T-cell (primary cell): ENCODE measurements at places on chromosomes 6 and 20.

DNA sequence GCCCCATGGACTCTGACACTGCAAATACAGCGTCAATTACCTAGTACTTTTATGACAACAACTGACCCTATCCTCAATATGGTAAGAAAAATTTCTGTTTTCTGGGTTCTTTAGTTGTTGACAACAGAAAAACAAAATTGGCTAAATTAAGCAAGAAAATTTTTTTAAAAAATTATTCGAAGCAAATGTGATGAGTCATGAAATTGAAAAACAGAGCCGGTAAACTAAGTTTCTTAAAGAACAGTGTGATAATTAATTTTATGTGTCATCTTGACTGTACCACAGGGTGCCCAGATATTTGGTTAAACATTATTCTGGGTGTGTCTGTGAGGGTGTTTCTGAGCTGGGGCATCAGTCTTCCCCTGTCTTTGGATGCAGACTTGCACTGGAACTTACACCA, 107.6 kb upstream of the OPRM1 start:
- DNase-seq = no peak

DNA sequence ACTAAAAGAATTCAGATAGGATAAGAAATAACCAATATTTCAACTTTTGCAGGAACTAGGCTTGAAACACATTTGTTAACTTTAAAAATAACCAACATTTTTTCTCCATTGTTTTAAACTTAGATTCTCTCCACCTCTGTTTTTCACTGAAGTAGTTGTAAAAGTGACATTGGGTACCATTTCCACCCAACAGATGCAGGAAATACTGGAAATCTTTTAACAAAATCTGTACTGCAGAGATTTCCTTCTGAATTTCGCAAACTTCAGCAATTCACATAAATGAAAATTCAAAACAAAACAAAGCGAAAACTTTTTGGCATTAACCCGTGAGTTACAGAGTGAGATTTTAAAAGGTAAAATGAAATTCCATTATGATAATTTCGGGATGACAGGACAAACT, 731.7 kb downstream of the RFPL4B start:
- DNase-seq = no peak

- DNase-seq = no peak
Observed at GRCh38 chr6:55916188-55916587, 40.8 kb upstream of the BMP5 start.

DNA sequence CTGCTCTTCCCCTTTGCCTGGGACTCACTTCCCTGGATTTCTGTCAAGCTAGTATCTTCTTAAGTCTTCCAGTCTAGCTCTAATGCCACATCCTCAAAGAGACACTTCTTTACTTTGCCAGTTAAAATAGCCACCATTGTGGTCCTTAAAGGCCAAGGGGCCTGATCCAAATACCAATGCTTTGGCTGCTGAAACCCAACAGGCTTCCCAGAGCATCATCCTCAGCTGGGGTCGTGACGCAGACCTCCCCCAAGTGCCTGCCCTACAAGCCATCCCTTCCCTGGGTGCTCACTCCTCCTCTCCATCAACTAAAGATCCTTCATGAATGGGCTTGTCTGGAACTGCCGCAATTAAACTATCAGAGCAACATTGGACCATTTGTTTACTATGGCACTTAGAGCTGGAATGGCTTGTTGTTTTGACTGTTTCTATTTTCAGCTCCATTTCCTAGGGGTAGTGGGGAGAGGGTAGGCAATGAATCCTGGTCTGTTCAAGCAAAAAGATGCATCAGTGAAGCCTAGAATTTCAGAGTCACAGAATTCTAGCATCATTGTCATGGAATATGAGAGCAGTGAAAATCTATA, 79.6 kb upstream of the SIRPA start:
- no peak for DNase-seq

- no peak for DNase-seq
Observed at GRCh38 chr20:11429889-11430519, 487.7 kb upstream of the BTBD3 start.

DNA sequence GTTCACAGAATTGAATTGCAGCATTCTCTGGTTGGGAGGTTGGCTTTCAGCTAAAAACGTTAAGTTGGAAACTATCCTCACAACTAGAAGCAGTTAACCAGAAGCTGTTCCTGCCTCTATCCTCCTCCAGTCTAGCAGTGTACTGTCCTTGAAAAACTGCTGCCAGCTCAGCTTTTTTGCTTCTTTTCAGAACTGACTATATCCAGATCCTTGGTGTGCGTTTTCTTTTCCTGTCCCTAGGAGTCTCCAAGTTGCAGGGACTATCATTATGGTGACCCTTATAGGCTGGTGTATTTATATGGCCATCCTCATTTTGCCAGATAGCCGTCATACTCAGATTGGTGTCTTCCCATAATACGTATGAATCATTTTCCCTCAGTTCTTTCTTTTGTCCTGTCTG, 5.5 kb downstream of the ITCH start:
- DNase-seq = no peak

- DNase-seq = no peak
Observed at GRCh38 chr6:141744971-141745370, 387.8 kb upstream of the GJE1 start.

DNA sequence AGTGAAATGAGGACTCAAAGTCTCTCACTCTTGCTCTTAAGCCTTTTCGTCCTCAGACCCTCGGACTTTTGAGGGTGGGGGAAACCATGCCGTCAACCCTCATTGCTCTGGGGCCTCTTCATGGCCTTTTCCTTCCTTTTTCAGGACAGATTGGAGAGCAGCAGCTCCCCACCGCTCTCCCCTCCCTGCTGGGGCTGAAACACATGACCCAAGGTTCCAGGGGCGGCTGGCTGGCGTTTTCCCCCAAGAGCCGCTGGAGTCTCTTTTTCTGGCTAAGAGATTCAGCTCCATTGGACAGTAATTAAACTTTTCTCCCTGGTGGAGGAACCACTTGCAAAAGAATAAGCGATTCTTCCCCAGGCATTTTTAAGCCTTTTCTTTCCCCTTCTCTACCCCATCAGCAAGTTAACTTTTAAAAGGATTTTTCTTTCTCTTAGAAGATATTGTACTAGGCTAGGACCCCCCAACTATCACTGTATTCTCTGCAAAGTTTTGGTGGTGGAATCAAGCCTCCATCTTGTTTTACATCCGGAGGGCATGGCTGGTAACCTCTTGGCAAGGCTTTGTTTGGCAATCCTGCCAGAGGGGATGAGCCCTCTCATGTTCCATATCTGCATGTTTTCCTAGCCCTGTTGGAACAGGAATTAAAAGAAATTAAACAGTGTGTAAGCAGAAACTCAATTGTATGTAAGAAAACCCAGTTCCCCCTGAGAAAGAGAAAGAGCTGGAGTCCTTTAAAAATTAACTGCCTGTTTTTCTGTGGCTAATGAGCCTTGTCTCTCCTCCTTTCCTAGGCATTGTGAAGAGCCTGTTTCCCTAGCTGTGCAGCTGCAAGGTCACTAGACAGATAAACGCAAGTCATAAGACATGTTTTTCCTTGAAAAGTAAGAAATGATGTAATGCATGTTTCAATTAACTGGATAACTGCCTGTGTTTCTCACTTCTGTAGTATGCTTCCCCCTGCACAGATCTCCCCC, 100.8 kb upstream of the GPR6 start:
- DNase-seq = no peak

DNA sequence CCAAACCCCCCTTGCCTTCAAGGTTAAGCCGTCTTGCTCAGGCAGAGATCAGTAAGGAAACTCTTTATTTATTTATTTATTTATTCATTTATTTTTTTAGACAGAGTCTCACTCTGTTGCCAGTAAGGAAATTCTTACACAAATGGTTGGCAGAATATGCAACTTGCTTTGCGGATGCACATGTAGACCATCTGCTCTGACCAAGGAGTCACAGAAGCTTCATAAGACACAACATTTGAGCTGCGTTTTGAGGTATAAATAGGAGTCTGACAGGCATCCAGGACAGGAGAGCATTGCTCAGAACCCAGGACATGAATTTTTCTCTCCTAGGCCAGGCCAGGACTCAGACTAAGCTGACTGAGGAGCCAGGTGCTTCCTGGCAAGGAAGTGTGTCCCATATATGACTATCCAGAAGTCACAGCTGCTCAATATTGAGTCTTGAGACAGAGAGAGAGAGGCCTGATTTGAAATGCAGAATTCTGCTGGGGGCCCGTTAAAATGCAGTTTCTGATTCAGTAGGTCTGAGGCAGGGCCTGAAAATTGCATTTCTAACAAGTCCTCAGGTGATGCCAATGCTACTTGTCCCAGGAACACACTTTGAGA, 43.9 kb downstream of the HLA-A start:
- no peak for DNase-seq

- no peak for DNase-seq
Observed at GRCh38 chr6:42696526-42697267, 25.7 kb downstream of the PRPH2 start.

GRCh38 chr20:23874747-23875146, 4.8 kb downstream of the CST5 start:
- no peak for DNase-seq
